ENCODE measurements at places on chromosomes 1 and 21.

DNA sequence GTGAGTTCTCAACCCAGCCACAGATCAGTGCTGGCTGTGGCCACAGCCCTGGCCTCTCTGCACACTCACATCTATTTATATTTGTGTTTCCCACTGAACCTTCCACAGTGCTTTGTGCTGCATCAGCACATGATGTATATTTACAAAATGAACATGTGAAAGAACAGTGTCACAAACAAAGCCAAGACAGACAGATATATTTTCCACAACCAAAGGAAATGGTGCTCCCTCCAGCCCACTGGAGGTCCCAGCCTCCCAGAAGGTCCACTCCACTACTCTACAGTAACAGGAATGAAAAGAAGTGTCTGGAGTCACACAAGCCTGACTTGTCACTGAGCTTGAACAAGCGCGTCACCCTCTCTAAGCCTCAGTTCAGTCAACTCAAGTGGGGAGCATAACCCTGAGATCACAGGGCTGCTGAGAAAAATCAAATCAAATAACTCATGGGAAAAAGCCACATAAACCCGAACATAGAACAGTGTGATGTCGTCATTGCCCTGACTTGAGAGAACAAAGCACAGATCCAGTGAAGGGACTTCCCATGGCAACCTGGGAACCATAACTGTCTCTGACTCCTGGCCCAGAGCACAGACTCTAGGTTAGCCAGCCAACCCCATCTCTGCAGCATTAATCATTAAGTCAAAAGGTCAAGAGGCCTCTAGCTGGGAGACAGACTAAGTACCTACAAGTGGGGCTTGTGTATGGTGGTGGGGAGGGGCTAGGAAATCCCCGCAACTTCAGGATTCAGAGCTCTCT lies 121.2 kb downstream of the TRABD2B start:
- no peak for DNase-seq

- no peak for DNase-seq
These were observed 5.6 kb downstream of the KIF17 start for GRCh38 chr1:20712215-20712577.

DNA sequence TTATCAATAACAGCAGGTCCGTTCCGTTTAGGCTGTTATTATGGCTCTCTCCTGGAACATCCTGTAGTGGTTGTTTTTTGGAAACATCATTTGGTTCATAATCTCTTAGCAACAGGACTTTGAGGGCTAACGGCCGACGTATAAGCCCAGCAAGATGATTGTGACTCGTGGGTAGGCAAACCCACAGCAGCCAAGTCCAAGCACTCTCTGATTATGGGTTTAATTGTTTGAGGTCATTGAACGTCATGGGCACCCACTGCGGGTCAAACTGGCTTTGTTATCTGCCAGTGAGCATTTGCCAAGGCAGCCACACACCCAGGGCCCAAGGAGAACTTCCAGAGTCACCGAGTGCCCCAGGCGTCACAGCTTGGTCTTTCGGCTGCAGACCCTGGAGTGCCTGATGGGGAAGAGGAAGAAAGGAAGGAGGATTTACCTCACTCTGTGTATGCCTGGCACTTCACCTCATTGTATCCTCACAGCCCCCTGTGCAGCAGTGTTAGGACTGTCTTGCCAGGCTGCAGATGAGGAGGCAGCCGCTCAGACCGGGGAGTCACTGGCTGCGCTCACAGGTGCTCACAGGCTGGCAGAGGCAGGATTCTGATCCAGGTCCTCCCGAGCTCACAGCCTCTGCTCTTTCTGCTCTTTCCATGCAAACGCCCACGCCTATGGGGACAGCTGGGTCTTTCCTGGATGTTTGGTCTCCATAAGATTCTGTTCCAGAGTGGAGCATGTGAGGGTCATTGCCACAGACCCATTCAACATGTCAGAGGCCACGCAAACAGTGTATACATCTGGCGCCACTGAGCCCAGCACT lies 30.8 kb upstream of the EPS8L3 start:
- DNase-seq: no peak

DNA sequence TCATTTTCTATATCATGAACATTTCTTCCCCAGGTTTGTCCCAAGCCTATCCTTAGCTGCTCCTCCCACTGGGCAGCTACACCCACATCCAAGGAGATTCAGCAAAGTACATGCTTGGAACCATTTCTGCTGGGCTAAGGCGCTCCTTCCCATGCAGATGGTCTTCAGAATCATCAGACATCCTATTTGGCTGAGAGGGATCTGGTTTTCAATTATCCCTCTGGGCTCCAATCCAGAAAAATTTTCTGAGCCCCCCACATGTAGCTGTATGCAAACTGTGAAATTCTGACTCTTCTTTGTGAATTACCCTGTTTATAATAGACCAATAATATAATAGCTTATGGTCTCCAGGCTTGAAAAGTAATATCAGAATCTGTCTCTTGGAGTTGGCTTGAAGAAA lies 99.2 kb downstream of the LAMC2 start:
- no peak for DNase-seq

DNA sequence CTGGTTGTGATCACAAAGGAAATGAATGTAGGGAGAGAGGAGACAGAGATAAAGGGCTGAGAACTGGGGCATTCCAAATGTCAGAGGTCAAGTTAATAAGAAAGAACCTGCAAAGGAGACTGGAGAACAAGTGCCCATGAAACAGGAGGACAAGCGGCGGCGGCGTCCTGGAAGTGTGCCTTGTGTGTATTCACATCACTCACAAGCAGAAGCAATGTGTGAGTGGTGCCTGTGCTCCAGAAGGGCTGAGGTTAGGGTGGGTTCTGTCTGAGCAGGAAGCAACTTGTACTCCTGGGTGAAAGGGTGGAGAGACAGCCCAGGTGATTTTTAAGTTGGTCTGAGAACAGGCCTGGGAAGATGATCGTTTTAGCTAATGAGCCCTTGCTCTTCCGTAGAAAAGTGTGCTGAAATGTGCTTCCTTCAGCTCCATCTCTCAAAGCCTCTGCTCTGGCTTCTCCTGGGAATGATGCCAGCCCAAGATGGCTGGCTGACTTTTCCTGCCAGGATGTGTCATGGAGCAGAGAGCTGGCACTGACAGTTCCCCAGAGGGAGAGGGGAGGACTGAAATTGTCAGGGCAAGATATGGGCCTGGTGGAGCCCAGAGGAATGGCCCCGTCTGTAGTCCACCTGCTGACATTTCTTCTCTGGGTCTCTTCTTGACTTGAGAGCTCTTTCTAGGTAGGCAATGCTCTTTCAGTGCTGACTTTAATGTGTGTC lies 25.1 kb upstream of the PLEKHA6 start:
- DNase-seq: no peak

DNA sequence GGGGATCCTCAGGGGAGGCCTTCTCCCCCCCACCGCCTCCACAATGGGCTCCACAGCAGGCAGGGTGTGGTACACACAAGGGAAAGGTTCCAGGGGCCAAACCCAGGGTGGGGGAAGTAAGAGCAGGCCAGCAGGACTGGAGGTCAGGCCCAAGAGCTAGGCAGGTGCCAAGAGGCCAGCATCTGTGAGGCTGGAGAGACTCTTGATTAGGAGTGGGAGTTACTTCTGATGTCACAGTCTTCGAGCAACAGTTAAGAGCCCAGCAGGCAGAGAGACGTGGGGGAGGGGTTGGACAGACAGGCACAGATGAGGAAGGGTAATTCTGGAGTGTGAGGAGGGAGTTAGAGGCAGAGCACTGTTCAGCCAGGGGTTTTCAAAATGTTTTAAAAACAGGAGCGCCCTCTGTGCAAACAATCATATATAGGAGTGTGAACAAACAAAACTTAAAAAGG lies 55.8 kb downstream of the SLC9A1 start:
- DNase-seq: no peak

GRCh38 chr1:22832414-22832786 lies 121.8 kb downstream of the EPHB2 start:
- no peak for DNase-seq

DNA sequence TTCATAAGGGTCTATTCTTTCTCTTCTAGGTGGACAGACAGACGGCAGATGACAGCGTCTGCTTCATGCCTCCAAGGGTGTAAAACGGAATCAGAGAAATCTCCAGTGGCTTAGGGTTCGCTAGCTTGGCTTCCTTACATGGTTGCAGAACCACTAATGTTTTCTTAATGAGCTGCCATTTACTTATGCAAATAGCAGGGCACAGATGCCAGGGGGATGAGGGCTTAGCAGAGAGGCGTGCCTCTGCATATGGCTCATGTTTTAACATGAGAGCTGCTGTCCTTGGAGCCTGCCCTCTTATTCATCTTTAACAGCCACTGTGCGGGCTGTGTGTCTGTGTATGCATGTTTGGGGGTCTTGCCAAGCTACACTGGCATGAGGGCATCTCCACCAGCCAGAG lies 119.6 kb downstream of the IER5 start:
- no peak for DNase-seq

GRCh38 chr1:178599087-178599486 lies 86.2 kb downstream of the TEX35 start:
- DNase-seq: no peak

DNA sequence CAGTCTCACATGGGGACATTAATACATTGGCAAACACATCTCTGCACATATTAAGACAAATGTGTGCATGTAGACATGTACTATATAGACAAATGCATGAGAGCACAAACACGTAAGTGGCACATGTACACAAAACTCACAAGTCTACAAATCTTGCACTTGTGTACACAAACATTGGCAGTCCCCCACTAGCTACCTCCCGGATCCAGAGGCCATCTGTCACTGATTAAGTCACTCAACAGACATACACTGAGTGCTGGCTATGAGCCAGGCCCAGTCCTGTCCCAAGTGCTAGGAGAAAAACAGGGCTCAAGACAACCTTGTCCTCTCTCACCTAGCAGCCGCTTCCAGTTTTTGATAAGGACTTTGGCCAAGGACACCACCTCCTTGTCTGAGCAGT lies 7.0 kb downstream of the TCEA3 start:
- no peak for DNase-seq
